ENCODE measurements at places on chromosomes 3 and 15. TPM values are rescaled to one million over a fixed set of nuclear protein-coding genes. Genes with fewer than 3 reads are reported as not detected.

DNA sequence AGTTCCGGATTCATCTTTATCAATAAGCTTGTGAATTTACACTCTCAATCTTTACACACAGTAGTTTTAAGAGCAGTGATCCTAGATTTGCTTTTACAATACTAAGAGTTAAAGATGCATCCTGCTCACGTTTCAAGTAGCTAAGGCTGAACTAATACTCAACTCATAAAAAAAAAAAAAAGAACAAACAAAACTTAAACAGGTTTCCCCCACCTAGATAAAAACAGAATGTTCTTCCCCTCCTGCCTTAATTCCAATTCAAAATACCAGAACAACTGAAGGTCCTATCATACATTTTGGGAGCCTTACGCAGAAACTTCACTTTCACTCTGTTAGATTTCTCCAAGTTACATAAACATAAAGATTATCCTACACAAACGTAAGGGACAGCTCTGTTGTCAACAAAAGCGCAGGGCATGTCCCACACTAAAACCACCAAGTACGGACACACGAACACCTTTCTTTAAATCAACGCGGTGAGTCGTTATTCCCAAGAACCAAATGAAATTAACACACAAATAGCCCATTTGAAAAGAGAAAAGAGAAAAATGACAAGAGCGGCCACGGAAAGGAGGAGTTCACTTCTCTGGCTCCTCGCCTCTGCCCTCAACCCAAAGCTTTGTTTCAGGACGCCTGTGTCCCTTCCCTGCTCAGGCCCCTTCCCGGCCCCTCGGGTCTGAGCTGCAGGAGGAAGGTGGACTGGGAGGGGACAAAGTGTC, 941 bp downstream of the CBLB start:
- DNase-seq: no peak

The USP8 gene
- 30.7 TPM for total RNA-seq

GRCh38 chr3:99755831-99756230, 61.8 kb upstream of the CMSS1 start:
- DNase-seq: no peak

DNA sequence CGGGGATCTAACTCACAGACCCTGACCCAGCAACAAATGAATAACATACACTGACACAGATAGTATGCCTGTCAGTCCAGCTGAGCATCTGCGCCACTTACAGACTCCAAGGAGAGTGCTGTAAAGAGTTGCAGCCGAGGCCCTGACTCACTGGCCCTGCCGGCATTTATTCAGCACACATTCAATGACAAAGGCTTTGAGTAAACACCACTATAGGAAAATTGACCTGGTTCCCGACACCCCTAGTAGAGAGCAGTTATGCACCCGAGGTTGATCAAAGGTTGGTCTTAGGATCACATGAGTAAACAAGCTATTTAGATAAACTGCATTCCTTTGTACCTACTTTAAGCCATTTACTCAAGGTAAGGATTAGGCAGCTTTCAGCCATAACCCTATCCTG, 22.7 kb downstream of the LARS2 start:
- no peak for DNase-seq

The CPNE9 gene
- not detected for total RNA-seq

- peak; percentile 63 for DNase-seq
These were observed 461 bp downstream of the PCYT1A start for GRCh38 chr3:196287090-196287439.

The WDR93 gene
- not detected for total RNA-seq

DNA sequence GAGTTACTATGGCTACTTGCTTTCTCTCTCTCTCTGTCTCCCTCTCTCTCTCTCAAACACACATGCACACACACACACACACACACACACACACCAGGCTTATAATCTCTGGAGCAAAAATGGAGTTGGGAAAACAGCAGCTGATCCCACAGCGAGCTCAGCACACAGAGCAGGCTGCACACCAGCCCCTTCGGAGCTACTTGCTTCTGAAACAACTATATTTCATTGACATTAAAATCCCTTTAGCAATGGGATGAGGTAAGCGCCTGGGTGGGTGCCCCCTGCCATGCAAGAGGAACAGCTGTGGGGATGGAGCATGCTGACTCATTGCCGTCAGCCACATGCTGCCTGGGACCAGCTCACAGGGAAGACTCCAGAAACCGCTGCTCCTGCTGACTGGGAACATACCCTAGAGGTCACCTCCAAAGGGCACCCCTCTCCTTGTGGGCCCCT, 45.7 kb downstream of the B3GNT5 start:
- DNase-seq: peak; percentile 84

The MYD88 gene
- total RNA-seq: 3.8 TPM

DNA sequence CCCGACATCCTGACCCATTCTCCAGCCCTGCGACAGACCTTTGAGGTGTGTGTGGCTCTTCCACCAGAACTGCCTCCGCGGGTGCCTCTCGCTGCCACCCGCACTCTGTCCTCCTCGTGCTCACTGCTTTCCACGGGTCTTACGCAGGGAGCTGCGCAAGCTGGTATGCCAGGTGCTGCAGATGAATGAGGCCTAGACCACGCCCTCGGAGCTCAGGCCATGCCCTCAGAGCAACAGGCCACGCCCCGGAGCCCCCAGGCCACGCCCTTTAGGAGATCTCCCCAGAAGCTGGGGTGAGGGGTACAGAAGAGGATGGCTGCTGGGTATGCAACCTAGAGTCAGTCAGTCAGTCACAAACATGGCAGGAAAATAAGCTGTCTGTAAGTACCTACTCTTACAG, 300.3 kb downstream of the GABRG3 start:
- DNase-seq: no peak

GRCh38 chr3:5195605-5196004, 8.1 kb downstream of the EDEM1 start:
- no peak for DNase-seq

- no peak for DNase-seq
These were observed 61.6 kb downstream of the OTOL1 start for GRCh38 chr3:161558236-161558635.

The CASR gene
- not detected for total RNA-seq

- DNase-seq: no peak
These were observed 2.0 kb downstream of the SLC22A14 start for GRCh38 chr3:38283810-38284755.
